Activated CD8-positive, alpha-beta memory T cell treated with anti-CD3 and anti-CD28 coated beads for 4 hours (primary cell): ENCODE measurements at places on chromosomes 3 and 15.

GRCh38 chr3:95280711-95281352 is 1218.0 kb downstream of the NSUN3 start:
- DNase-seq = no peak

- no peak for DNase-seq
Observed at GRCh38 chr3:169227911-169228310, 435.6 kb downstream of the MECOM start.

GRCh38 chr3:124563376-124563775 is 166.9 kb upstream of the UMPS start:
- no peak for DNase-seq

DNA sequence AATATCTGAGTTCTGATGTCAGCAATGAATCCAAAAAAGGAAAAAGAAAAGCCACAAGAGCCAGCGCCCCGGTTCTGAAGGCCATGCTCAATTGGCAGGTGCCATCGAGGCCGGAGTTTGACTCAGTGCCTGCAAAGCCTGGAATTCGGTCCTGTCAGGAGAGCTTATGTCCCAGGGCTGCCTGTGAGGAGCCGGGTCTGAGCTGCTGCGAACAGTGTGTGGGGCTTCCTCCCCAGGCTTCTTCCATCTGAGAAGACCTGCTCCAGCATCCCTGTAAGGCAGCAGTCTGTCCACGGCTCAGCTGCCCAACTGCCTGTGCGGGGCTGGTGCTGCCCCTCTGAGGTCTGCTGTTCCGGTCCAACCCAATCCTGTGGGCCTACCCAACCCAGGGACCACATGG is 46.1 kb downstream of the ROPN1B start:
- DNase-seq = no peak

GRCh38 chr15:53829471-53829870 is 70.0 kb upstream of the WDR72 start:
- DNase-seq = no peak

- DNase-seq = no peak
Observed at GRCh38 chr3:173397161-173398110, at the start of gene NLGN1. Gene NLGN1, plus strand, starts transcription at chr3:173397744.

DNA sequence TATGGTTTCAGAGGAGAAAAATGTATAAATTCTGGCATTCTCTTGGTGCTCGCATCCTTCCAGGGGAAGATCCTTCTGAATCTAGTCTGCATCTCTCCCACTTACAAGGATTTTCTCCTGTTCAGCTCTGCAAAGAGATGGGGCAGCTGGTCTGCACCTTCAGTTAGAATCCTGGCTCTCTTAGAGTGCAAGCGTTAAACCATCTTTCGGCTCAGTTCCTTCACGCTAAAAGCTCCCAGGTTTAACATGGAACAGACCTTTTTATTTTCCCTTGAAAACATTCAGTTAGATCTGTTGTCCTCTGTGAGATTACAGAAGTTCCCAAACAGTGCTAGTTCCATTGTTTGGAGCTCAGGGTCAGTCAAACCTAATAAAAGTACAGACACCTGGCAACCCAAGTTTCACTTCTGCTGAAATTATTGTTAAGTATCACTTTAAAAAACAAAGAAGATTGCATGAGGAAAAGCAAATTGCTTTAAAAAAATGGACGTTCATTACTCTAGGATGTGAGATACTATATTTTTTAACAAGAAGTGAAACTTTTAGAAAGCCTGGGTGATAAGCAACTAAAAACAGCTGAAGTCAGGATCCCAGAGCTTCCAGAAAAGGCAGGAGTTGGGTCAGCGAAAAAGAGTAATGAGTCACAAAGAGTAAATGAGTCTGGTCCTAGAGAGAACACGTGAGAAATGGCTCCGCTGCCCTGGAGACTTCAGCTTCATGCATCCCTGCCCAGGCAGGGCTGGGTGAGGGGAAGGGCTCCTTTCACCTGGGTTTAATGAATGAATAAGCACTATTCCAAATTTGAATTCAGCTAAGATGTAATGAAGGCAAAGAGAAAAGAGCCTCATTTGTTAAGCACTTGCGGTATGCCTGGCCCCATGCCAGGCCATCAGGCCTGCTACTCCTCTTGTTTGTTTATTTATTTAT is 63.3 kb downstream of the ABTB1 start:
- DNase-seq = no peak

GRCh38 chr15:40941068-40941527 is 12.0 kb downstream of the DLL4 start:
- no peak for DNase-seq

- DNase-seq = peak; percentile 40
Observed at GRCh38 chr3:107240183-107241091, 136.8 kb upstream of the CCDC54 start.

GRCh38 chr15:90710436-90711027 is 6.6 kb upstream of the BLM start:
- no peak for DNase-seq

- DNase-seq = no peak
Observed at GRCh38 chr3:102036017-102036416, 186.7 kb downstream of the NFKBIZ start.

GRCh38 chr3:53489386-53489785 is 5.0 kb upstream of the CACNA1D start:
- DNase-seq = no peak

DNA sequence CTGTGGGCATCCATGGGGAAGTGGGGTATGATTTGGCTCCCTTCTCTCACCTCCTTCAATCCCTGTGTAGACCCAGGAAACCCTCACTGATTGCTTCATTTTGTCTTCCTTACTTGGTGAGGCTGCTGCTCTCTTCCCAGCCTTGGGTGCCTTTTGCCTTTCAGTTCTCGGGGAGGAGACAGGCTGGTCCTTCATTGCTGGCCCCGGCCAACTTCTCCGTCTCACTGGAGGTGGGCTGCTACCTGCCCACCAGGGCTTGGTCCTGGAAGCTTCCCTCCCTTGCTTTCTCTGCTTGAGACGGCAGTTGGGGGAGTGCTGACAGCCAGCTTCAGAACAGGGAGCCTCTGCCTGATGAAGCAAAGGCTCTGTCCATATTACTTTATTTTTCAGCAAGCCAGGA is 4.7 kb downstream of the FOXL2 start:
- no peak for DNase-seq
